Endothelial cell (in vitro differentiated cells): ENCODE measurements at places on chromosomes 16 and 17.

GRCh38 chr17:34171245-34171818, 83.8 kb upstream of the CCL2 start:
- DNase-seq = peak; percentile 70

GRCh38 chr17:72426948-72427760, 306.3 kb downstream of the SOX9 start:
- no peak for DNase-seq

DNA sequence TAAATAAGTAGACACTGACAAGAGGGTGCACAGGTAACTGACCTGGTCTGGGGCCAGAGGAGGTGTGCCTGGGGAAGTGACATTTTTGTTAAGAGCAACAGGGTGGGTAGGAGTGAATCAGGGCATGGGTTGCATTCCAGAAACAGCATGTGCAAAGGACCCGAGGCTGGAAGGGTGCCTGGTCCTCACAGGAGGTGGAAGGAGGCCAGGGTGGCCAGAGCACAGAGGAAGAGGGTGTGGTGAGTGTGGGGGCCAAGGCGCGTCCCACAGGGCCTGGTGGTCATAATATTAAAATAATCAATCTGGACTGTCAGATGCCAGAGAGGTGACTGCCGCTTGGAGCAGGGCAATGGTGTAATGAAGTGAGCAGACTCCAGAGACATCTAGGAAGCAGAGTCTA, 14.3 kb downstream of the ARHGAP23 start:
- no peak for DNase-seq

DNA sequence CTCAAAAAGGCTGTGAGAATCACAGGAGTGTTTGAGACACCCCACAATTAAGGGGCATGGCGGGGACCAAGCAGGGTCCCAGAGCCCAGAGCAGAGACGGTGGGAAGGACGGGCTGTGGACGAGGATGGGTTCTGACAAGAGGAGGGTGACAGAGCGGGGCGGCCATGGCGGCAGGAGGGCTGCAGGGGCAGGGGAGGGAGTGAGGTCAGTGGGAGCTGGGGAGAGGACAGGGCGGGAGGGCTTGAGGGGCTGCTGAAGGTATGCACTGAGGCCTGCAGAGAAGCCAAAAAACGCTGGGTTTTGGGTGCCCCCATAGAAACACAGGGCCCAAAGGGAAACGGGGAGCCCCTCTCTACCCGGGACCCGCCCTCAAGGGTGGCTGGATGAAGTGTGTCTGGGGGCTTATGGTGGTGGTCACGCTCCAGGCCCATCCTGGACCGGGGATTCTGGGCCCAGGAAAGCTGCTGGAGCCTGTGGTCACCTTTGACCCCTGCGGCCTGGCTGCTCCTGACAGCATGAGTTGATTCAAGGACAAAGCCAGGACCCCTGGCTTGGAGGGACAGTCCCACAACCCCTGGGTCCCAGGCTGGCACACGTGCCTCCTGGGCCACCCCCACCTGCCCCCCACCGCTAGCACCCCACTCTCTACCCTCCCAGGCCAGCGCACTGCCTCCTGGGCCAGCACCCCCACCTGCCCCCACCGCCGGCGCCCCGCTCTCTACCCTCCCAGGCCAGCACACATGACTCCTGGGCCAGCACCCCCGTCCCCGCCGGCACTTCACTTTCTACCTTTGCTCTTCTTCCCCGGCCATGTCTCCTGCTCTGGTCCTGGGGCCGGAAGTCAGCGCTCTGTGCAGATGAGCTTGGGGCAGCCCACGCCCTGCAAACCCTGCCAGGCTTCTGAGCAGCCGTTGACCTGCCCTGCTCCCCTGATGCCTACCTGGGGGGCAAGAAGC, 31.0 kb upstream of the ACSF3 start:
- DNase-seq = no peak

DNA sequence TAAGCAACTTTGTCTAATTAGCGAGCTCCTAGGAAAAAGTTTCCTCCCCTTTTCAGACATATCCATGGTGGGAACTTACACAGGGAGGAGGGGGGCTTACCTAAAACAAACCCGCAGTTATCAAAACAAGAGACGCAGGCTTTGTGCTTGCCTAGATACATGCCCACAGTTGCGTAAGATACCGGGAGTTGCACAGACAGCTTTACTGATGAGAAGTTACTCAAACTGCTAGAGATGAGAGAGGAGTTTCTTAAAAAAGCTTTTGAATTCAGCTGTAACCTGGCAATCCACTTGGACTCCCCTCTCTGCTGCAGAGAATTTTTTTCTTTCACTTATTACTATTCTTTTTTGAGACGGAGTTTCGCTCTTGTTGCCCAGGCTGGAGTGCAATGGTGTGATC, 6.8 kb upstream of the ZP2 start:
- no peak for DNase-seq

DNA sequence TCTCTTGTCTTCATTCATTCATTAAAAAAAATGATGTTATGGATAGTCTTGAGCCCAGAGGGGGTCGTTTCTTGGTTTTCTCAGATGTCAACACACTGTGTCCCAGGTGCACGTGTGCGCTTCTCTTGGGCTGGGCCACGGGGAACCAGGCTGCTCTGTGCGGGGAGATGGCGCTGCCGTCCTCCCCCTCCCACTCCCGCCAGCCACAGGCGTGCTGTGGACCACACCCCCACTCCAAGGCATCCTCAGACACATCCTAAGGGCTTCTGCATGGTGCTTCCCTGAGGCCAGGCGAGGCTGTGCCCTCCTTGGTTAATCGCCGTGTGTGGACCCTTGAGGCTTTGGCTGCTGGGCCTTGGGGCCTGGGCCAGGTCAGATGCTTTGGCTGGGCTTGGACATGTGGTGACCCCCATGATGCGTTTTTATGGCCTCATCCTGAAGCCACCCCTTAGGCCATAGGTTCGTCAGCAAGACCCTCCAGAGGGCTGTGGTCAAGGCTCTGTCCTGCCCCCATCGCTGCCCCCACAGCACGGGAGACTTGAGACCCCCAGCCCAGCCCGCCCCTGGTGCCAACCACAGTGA, 245.7 kb upstream of the CIBAR2 start:
- DNase-seq = no peak

- no peak for DNase-seq
Measured at GRCh38 chr16:84367750-84368307, 509 bp upstream of the ATP2C2 start.
